ENCODE measurements at places on chromosomes 3 and 15.

- no peak for DNase-seq
These were observed 49.8 kb downstream of the BDH1 start for GRCh38 chr3:197505796-197506548.

DNA sequence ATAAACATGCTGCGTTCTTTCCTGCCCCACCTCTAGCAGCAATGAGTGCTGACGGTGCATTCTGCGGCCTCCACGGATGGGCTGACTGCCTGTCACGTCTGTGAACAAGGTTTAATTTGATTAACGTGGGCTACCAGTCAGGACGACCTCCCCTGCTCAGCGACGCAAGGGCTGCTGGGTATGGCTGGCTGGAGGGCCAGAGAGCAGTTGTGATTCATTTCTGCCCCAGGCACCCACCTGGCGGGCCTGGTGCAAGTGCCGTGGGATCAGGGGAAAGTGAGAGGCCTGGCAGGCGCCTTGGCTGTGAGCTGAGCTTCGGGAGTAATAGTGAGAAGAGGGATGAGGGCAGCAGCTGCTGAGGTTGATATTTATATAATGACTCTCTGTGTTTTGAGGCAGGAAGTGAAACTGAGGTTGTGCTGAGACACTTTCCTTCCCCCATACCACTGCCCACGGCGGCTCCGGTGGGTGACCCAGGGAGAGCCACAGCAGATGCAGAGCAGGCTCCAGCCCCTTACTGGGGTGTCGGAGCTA, 190.4 kb upstream of the BCL6 start:
- peak; percentile 58 for DNase-seq

DNA sequence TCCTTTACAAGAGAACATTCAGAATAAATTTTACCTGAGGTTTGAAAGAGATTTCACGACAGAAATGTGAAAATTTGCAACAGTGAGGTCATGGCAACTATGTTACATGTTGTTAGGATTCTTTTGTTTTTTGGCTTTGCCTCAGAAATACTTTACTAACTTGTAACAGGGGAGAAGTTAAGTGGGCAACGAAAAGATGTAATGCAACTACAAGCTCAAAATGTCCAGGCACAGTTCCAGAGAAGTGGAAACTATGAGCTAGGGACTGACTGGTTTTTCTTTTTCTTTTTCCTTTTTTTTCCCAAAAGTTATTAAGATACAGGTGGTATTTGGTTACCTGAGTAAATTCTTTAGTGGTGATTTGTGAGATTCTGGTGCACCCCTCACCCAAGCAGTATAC, 111.5 kb upstream of the PPP2R3A start:
- DNase-seq = no peak

- DNase-seq = peak; percentile 25
These were observed 14.9 kb downstream of the LIPH start for GRCh38 chr3:185537369-185537970.

- DNase-seq = no peak
These were observed 292.0 kb upstream of the C2CD4B start for GRCh38 chr15:62457100-62457499.

DNA sequence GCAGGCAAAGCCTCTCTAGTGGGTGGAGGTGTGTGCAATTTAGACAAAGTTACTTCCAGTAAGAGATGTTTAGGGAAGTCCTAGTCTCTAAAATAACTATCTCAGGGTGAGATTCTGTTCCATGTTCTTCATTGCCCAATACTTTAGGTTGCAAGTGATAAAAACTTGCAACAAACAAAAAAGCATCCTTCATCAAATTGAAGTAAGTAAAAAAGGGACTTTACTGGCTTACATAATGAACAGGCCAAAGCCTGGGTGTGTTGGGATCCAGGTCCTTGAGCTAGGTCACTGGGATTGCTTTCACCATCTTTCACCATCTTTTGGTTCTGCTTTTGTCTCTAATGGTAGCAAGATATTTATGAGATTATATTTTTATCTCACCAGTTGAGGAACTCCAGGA, 38.3 kb downstream of the CX3CR1 start:
- DNase-seq = no peak

GRCh38 chr3:35601959-35602358, 37.4 kb upstream of the ARPP21 start:
- no peak for DNase-seq

DNA sequence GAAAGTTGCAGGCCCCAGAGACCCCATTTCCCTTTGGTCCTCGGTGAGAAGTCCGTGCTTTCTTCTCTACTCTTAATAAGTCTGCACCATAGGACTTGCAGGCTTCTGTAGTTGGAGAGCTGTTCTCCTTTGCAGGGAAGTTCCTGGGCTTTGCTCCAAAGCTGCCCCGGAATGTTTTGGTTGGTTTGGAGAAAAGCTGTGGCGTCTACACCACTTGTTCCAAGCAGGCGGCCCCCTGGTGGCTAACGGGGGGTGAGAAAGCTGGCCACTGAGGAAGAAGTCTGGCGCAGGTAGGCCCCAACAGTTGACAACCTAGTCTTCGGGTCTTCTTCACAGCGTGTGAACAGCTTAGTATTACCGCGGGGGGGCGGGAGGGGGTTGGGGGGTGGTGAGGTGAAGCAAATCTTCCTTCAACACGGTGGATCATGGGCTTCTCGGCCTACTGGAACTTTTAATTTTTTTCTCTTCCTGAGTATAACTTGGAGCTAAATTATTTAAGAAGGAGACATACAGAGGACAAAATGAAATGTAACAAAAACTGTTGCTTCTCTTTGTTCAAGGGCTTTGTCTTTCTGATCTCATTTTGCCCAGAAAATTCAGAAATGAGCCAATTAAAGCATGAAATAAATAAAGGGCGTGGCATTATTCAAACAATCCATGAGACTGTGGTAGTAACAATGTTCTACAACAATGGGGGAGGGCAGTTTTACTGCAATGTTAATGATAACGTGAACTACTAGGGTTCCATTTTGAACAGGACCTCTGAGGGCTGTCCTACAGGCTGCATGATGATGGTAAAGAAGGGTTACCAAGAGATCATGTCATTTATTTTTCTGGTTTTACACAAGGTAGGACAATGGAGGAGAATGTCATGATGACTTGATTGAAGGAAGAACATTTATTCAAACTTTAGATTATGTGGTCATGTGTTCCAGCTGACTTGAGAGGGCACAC, 2.2 kb upstream of the THRB start:
- no peak for DNase-seq

- DNase-seq = no peak
These were observed 634.0 kb downstream of the OTOL1 start for GRCh38 chr3:162130582-162130981.

GRCh38 chr3:294096-294495, 97.5 kb downstream of the CHL1 start:
- no peak for DNase-seq

- no peak for DNase-seq
These were observed 6.2 kb upstream of the PAK6 start for GRCh38 chr15:40232625-40233070.

DNA sequence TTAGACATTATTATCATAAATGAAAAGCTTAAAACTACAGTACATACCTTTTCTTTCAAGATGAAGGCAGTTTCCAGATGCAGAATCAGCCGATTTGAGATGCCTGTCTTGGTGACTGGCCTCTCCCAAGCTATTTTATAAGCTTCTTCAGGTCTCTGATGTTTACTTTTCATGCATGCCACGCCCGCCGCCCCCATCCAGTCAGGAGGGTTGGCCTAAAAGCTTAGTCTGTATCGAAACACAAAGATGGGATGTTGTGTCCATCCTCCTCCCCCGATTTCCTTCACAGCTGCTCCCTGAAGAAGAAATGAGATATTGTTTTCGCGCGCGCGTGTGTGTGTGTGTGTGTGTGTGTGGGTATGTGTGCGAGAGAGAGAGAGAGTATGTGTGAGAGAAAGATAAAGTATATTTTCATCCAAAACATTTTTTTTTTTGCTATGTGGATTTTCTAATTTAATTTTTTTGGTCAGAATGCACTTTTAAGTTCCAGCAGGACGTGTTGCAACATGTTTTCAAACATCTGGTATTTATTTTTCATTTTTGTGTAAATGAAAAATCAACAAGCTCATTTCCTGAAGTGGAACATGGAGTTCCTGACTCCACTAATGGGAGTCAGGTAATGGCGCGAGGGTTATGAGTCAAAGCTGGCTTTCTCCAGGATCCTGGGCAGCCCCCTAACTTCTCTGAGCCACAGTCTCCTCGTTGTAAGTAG, at the start of gene APOD:
Gene APOD, minus strand, starts transcription at position 110 of the 712 bp plus-strand sequence. CDS start 4,479 bp downstream, outside the sequence.
- DNase-seq = peak; percentile 91

GRCh38 chr3:85554153-85554552, 595.4 kb downstream of the CADM2 start:
- DNase-seq = no peak

- no peak for DNase-seq
These were observed 270.9 kb upstream of the CCDC54 start for GRCh38 chr3:107106316-107106715.

GRCh38 chr3:177284383-177284881, 87.2 kb upstream of the TBL1XR1 start:
- DNase-seq = no peak

DNA sequence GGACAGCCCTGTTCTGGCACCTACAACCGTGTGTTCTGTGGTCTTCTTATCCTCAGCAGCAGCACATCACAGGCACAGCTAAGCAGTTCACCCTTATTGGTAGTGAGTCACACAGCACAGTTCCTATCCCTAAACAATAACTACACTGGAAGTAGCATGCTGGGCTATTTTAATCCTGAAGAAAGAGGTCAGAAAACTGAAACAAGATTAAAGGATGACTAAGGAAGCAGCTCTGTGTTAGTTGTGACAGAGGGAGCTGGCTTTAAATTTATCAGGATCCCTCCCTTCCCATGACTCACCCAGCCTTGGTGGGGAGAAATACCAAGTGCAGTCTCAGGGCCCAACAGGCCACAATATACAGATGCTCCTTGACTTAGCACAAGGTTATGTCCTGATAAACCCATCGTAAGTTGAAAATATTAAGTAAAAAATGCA, 144.3 kb downstream of the ERC2 start:
- DNase-seq = peak; percentile 1

DNA sequence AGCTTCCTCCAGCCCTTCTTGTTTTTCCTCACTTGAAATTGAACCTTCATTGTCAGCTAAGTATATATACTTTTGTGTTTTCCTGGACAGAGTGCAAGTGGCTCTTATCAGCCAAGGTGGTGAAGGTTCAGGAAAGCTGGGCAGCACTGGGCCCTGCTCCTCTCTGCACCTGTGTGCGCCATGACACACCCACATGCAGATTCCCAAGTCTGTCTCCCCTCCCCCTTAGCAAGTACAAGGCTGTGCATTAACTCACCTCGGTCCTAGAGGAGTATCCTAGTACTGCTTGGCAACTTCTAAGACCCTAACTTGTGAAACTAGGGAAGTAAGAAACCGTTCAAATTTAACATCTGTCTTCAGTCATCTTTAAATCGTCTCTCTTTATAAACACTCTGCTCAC, 85.8 kb downstream of the SLC49A4 start:
- no peak for DNase-seq

- no peak for DNase-seq
These were observed 52.1 kb upstream of the GNB5 start for GRCh38 chr15:52243286-52243685.

- no peak for DNase-seq
These were observed 26.0 kb downstream of the DCBLD2 start for GRCh38 chr3:98875535-98875934.

GRCh38 chr3:150254309-150254708, 153.8 kb upstream of the TSC22D2 start:
- DNase-seq = no peak

- DNase-seq = no peak
These were observed 387.2 kb upstream of the SGO1 start for GRCh38 chr3:20573175-20573574.

GRCh38 chr3:52447512-52448355, 2.8 kb upstream of the SEMA3G start:
- no peak for DNase-seq

GRCh38 chr3:7025581-7026300, 164.8 kb downstream of the GRM7 start:
- no peak for DNase-seq

GRCh38 chr15:81152339-81152738, 18.3 kb downstream of the CFAP161 start:
- DNase-seq = no peak

DNA sequence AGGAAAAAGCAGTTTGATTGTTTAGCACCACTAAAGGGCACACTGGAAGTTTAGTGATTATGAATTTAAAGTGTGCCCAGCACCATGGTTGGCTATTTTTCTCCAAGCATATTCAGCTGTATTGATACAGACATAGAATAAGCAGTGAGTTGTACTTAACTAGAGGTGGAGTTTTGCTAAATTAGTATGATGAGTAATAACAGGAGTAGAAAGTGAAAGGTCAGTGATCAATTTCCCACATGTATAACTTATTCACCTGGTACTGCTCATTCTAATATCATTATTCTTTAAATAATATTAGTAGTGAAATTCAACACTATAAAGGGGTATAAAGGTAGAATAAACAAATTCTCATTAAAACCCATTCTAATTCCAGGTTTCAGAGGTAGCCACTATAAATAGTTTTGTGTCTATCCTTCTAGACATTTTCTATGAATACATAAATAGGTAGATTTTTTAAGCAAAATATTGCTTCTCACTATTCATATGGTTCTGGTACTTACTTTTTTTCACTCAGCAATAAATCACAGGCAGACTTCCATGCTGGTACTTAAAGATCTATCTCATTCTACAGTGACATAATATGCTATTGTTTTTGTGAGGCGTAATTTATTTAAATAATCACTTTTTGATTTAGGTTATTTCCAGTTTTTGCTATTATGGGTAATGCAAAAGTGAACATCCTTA, 732.9 kb downstream of the VGLL3 start:
- no peak for DNase-seq

GRCh38 chr3:148698190-148698810, 597 bp downstream of the AGTR1 start:
- no peak for DNase-seq

DNA sequence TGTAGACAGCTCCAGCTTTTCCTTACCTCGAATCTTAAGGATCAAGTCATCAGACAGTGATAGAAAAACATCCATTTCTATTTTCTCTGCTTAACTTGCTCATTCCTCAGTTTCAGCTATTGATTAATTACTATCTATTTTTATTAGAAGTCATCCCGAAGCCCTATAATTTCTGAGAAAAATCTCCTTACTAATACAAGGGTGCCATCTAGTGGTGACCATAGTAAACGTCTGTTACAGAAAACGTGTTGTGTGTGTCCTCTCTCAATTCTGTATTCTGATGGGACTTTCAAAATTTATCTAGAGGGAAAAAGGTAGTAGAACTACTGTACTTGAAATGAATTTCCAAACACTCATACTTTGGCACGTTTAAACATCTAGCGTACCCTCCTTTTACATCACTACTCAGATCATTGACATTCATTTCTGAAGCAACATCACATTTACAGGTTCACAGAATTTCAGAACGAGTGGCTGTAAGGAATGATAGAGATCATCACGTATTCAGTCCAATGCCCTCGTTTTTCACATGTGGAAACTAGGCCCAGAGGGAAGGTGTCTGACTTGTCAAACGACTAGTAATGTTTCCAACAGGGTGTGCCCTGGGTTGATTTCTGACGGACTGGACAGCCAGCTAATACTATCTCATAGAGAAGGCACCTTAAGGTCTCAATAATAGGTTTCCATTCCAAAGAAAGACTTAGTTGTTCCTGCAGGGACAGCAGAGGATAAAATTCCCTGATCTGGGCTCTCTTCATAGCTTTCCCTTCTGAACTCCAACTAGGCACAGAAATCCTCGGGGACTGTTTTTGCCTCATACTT, 25.6 kb downstream of the HACD2 start:
- peak; percentile 30 for DNase-seq
